Omental fat pad (tissue), 4 donors: ENCODE measurements at places on chromosomes 11 and 22. TPM values are rescaled to one million over a fixed set of nuclear protein-coding genes. Genes with fewer than 3 reads are reported as not detected.

Gene NECTIN1
- 2.4 TPM for total RNA-seq

Gene KCNJ11
- total RNA-seq, result 0.37 TPM

- no peak for DNase-seq
These were observed 35.8 kb downstream of the ARHGAP1 start for GRCh38 chr11:46664612-46665011.

Gene MRTFA
- total RNA-seq, result 61.8 TPM

DNA sequence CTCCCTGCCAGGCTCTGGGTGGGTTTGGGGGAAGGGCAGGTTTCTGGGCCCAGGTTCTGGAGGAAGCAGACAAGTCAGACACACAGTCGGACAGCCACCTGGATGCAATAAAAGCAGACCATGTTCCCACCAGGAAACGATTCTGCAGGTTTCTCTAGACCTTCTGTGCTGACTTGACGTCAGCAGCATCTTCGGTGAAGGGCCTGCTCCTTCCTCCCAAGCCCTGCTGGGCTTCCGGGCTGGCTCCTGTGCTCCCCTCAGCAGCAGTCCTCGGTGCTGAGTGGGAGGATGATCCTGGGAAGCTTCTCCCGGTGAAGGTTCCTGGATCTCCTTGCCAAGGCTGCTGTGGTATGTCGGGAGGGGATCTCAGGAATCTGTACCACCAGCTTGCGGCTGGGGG, 240.0 kb downstream of the GRIK4 start:
- DNase-seq, result no peak

DNA sequence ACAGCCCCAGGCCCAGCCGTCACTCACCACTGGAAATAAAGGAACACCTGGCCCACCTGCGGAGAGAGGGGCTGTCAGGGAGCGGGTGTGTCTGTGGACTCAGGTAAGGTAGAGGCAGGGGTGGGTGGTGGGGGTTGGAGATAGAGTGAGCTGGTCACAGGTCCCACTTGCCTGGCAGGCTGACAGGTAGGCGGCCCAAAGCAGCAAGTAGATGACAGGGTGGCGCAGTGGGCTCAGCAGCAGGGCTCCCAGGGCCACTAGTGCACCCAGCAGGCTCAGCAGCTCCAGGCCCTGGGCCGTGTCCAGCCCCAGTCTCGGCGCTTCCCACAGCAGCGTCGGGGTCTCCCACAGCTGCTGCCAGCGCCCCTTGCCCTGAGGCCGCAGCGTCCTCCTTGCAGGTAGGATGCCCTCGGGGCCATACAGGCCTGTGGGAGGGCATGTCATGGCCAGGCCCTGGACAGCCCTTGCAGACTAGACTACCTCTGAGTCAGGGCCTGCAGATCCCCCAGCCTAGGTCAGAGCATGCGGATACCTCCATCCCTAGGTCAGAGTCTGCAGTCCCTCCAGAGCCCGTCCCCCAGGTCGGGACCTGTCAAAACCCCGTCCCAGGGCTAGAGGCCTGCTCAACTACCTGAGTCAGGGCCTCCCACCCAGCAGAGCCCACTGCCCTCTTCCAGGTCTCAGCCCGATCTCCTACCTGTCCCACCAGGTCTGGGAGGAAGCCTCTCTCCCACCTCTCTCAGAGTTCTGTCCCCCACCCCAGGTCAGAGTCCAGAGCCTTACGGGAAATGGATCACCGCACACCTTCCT, 686 bp downstream of the LMF2 start:
- DNase-seq, result no peak

DNA sequence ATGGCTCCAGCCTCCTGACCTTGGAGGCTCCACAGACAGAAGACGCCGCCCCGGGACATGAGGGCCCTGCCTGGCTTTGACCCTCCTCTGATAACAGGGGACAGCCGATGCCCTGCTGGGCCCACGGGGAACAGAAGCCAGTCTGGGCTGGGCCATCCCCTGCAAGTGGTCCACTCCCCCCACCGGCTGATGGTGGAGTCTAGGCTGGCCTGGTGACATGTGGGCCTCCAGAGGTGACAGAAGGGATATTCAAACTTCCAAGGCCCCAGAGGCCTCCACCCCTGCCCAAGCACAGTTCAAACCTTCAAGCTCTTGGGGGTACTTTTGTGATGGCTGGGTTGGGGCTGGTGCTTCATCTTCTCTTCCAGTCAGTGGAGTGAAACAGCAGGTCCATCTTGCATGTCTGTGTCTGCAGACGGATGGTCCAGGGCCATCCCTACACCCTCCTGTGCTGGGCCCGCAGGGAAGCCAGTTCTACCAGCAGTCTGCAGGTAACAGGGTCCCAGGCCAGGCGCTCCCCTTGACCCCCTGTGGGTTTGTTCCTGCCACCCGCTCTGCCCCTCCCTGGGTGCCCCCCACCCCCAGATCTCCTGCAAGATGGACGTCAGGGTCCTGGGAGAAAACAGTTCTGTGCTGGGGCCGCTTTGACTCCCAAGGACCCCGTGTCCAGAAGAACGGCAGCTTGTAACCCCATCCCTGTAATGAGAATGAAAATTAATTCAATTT, 929.9 kb downstream of the BRD1 start:
- no peak for DNase-seq

- no peak for DNase-seq
These were observed 162.4 kb upstream of the SYN3 start for GRCh38 chr22:33220476-33221080.

DNA sequence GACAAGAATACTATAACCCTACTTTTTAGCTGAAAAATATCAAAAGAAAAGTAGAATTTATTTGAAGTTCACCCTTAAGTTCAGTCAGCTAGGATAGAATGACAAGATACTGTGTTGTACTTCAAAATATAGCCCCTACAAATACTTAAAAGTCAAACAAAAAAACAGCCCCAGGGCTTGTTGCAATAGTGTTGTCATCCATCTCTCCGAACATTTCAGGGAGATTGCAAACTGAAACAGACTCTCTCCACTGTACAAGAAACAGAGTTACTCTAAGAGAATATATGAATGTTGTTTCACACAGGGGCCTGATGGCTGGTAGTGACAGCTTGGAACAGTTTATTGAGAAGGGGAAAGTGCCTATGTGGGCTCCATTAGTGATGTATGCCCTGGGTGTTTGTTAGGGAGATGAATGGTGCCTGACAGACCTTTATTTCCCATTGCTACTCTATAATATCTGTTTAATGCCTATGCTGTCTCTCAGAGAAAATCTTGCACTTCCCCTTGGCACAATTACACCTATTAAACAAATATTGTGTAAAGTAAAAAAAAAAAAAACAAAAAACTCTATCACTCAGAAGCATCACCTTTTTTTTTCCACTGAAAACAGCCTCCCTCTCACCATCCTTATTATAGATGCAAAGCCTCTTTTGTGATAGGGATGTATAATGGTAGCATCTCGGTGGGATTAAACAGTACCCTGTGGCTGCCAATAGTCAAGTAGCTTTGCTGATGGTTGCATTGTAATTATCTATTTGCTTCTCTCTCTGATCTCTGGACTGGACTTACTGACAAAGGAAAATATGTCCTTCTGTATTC, 506.3 kb upstream of the LUZP2 start:
- no peak for DNase-seq

Gene MMP27
- total RNA-seq, result not detected

Gene NXPE1
- total RNA-seq, result not detected

DNA sequence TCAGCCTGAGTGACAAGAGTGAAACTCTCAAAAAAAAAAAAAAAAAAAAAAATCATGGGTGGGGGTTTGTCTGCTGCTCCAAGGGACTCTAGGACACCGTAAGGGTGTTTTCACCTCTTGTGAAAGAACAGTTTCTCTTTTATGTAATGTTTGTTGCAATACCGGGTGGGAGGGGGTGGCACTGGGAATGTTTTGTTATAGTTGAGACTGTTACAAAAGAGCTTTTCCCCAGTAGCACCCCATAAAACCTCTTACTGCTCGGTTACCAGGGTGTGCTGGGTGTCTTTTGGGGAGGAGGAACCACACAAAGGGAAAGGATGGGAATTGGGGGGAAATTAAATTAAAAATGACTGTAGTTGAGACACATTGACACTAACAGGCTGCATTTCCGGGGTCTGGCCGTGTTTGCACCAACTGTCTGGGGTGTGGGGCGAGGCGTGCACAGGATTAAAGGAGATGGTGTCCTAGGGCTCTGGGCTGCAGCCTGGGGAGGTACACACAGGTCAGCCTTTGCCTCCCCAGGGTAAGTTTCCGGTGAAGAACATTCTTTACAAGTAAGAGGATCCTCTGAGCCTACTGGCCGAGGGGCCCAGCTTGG, 1.6 kb downstream of the NFAM1 start:
- DNase-seq, result no peak

Gene TCF20
- 34.8 TPM for total RNA-seq

DNA sequence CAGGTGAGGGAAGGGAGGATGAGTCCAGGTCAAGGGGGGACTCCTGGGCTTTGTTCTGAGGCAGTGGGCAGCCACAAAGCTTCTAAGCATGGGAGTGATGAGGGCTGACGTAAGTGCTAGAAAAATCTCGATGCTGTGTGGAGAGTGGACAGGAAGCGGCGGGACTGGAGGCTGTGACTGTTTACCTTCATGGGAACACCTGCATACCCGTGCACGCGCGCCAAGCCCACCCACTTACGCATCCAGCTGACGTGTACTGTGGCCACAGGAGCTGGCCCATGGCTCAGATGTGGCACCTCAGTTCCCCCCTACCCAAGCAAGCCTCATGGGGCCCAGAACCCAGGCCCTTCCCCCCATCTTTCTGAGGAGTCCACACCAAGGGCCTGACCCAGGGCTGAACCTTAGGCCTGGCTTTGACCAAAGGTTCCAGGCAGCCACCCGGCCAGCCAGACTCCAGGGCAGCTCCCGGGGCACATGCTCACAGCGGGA, 14.0 kb downstream of the MYRF start:
- no peak for DNase-seq

Gene CRYBA4
- not detected for total RNA-seq

- DNase-seq, result no peak
These were observed 12.6 kb downstream of the SERPIND1 start for GRCh38 chr22:20786536-20786979.

GRCh38 chr11:19370100-19370861, 129.5 kb upstream of the E2F8 start:
- no peak for DNase-seq

- no peak for DNase-seq
These were observed 180.0 kb downstream of the MN1 start for GRCh38 chr22:27621486-27622070.

DNA sequence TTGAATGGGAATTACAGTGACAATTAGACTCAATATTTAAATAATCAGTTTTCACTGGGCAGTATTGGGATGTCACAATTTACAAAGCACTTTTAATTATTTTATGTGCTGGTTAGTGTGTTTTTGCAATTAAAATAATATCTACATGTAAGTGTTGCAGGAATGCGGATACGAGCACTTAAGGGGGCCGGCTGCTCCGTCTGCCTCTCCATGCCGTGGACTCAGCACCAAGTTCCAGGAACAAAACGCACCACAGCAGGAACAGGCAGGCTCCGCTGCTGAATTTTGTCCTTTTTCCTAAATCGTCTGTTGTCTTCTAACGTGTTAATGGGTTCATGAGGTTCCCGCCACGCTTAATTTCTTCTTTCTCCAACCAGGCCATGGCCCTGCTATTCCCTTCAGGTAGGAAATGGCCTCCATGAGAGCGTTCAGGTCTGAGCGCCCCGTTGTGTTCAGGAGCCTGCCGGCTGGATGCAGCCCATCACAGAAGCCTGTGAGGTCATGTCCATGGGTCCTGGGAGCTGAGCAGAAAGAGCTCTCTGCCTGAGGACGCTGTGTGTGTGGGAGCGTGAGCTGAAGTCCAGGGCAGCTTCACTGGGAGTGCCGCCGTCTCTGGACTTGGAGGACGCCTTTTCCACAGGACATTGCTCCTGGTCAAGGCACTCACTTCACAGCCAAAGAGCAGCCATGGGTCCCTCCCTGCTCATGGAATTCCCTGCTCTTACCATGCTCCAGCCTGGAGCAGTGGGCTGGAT, 730.3 kb downstream of the BRD1 start:
- no peak for DNase-seq

Gene CLDN25
- not detected for total RNA-seq

Gene OR52I2
- total RNA-seq, result not detected

DNA sequence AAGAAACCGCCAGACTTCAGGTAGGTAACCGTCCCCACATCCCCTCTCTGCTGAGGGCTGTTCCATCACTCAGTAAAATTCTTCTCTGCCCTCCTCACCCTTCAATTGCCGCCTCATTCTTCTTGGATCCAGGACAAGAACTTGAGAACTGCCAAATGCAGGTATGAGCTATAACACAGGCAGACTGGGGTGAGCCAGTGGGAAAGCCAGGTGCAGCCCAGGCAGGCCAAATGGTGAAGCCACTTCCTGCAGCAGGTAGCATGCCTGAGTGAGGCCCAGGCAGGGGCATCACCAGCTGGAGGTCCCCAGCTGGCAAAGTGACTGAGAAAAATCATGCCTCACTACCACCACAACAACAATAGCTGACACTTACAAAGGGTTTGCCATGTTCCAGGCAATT, 22.4 kb upstream of the API5 start:
- DNase-seq, result no peak

DNA sequence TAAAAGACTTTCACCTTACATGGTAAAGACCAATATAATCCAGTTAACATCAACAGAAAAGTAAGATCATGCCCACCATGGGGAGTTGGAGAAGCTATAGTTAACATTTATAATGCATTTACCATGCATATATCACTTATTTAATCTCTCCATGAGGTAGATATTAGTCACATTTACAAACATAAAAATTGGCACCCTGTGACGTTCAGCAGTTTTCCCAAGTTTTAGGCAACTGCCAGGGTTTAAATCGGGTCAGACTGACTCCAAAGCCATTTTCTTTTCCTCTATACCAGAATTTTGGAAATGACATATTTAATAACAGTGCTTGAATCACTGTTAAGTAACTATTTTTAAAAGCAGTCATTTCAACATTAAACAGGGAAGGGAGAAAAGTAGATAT, 266.3 kb downstream of the DDX10 start:
- no peak for DNase-seq

Gene SCGB1D2
- total RNA-seq, result not detected

- no peak for DNase-seq
These were observed 870 bp upstream of the CTTN start for GRCh38 chr11:70397336-70397982.

DNA sequence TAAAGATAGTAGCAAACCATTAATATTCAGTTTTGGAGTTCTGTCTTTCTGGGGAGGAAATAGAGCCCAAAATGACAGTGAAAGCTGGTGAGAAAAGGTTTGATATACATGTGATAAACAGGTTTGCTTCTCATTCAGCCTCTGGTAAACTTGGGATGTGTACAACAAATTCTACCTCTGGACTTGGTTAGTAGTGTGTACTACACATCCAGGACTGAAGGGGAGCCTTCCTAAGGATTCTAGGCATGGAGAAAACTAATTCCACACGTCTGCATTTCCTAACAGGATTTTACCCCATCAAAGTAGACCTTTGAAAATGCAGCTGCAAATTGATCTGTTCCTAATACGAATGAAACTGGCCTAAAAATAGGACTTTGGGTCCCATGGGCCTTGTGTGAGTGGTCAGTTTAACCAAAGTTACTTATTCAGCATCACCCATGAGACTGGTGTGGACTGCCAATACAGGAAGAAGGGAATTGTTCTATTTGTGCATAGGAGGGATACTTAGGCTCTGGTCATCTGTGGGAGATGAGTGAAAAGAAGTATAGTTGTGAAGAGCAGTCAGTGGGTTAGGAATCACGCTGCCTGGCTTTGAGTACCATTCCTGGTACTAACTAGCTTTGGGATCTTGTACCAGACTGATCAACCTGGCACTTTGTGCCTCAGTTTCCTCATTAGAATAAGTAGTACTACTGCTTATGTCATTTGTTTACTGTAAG, 74.2 kb downstream of the YAP1 start:
- no peak for DNase-seq
